ENCODE measurements at places on chromosomes 1 and 21. TPM values are rescaled to one million over a fixed set of nuclear protein-coding genes. Genes with fewer than 3 reads are reported as not detected.

The GON4L gene
- 42.5 TPM for total RNA-seq

The ETV3L gene
- 0.74 TPM for total RNA-seq

The EPHA10 gene
- 0.15 TPM for total RNA-seq

The HAPLN2 gene
- total RNA-seq, result 0.73 TPM

The S100A11 gene
- 474 TPM for total RNA-seq

The ADORA1 gene
- total RNA-seq, result 5.7 TPM

The TMEM54 gene
- total RNA-seq, result 9.8 TPM

The LINGO4 gene
- 0.07 TPM for total RNA-seq

The UBL4B gene
- total RNA-seq, result not detected

The GSTM1 gene
- not detected for total RNA-seq

The S100A7A gene
- total RNA-seq, result not detected

The LMX1A gene
- total RNA-seq, result 0.59 TPM

DNA sequence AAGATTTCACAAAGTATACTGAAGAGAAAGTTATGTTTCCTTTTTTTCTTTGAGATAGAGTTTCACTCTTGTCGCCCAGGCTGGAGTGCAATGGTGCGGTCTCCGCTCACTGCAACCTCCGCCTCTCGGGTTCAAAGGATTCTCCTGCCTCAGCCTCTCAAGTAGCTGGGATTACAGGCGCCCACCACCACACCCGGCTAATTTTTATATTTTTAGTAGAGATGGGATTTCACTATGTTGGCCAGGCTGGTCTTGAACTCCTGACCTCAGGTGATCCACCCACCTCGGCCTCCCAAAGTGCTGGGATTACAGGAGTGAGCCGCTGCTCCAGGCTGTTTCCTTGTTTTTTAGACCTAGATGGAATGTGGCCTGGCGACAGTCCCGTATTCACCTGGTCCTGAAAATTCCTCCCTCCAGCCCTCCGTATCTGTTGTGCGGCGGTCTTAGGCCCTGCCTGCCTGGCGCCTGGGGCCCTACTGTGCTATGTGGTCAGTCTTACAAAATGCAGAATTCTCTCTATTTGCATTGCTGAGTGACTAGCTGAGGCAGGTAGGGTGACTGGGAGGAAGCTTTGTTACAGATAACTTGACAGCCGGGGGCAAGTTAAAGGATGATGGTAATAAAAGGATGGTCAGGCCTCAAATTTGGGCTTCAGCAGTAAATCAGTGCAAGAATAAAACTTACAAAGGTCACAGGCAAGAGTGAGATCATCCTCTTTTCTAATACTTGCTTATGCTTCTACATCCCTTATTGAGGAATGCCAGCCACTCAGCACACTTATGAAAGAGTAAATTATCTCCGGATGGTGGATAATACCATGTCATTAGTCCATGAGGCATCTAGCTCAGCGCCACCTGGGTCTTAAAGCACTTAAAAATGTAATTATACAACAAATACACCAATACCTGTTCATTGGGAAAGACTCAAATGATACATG is 30.3 kb downstream of the PARK7 start:
- peak; percentile 87 for DNase-seq

GRCh38 chr1:207007352-207008033 is 25.1 kb downstream of the C1orf116 start:
- DNase-seq, result no peak

DNA sequence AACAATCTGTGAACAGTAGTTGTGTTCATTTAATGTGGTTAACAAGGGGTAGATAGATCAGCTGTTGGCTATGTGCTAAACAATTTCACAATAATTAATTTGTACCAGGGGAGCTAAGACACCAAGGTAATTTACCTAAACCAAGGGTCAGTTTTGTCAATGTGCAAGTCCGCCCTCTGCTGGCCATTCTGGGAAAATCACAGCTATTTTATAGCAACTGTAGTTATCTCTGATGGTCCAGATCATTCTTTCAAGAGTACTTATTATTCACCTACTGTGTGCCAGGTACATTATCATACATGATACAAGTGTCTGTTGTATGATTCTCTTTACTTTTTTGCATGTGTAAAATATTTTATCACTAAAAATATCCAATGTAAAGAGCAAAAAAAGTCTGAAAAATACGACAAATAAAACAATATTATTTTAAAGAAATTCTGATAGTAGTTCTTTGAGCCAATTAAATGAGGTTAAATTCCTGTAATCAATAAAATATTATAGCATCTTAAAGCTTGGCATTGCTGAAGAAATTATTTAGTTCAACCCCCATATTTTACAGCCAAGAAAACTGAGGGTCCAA is 312.3 kb upstream of the FAM78B start:
- peak; percentile 21 for DNase-seq

- DNase-seq, result peak; percentile 48
These were observed 1.1 kb downstream of the ETV3L start for GRCh38 chr1:157098519-157098918.

- DNase-seq, result no peak
These were observed 46.2 kb downstream of the DISP3 start for GRCh38 chr1:11525151-11525505.

- DNase-seq, result peak; percentile 1
These were observed 38.2 kb downstream of the URB2 start for GRCh38 chr1:229664133-229664689.

DNA sequence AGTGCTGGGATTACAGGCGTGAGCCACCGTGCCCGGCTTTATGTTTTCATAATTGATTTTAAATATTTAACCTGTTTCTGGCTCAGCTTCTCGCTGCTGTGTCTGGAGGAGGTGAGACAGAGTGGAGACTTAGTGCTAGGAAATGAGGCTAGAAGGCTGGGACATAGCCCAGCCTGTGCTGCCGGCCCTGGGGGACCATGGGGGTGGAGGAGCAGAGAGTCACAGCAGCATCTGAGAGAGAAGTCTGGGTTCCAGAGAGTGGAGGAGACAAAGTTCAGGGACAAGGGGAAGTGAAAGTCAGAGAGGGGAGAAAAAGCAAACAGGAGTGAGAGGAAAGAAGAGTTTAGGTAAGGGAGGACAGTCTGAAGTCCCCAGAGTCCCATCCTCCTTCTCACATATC is 71.9 kb downstream of the LHX9 start:
- no peak for DNase-seq

- no peak for DNase-seq
These were observed 39.0 kb downstream of the PTPRC start for GRCh38 chr1:198677871-198678270.

DNA sequence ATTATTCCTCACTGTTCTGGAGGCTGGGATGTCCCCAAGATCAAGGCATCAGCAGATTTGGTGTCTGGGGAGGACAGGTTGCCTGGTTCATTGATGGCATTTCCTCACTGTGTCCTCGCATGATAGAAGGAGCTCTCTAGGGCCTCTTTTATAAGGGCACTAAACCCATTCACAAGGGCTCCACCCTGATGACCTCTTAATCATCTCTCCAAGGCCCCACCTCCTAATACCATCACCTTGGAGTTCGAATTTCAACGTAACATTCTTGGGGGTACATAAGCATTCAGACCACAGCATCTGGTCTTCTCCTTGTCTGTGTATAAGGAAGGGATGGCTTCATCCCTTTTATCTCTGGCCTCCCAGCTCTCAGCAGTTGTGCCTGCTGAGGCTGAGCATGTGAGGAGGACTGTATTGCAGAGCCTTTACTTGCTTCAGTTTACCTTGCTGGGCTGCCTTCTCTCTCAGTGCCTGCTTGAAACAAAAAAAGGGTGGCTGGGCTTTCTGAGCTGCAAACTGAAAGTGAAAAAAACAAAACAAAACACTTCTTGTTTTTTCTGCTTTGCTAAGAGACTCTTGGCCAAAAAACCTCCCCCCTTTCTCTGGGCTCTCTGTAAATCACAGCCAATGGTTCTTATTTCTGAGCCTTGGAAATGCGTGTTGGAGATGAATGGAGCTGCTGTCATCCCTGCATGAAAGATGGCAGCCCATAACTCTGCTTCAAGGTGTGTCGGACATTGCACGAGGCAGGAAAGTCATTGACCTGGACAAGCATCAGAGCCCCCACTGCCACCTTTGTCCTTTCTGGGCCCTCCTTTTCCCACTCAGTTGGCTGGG is 75.8 kb downstream of the RHOU start:
- DNase-seq, result no peak

DNA sequence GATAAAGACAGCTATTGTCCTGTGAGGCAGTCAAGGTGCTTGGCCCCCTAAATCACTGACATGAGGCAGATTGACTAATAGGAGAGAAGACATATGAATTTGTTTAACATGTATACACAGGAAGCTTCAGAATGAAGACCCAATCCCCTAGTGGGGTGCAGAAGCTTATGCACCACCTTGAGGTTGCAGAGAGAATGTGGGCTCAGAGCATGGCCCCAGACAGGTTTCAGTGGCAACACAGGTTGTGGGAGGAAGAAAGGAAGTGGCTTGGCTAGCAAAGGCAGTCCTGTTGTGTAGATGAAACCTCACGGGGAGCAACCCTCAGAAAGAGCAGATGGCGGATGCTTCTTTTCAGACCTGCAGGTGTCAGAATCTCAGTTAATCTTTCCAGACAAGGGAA is 37.0 kb upstream of the PARP1 start:
- no peak for DNase-seq

GRCh38 chr1:242546441-242546840 is 21.9 kb upstream of the PLD5 start:
- DNase-seq, result no peak

DNA sequence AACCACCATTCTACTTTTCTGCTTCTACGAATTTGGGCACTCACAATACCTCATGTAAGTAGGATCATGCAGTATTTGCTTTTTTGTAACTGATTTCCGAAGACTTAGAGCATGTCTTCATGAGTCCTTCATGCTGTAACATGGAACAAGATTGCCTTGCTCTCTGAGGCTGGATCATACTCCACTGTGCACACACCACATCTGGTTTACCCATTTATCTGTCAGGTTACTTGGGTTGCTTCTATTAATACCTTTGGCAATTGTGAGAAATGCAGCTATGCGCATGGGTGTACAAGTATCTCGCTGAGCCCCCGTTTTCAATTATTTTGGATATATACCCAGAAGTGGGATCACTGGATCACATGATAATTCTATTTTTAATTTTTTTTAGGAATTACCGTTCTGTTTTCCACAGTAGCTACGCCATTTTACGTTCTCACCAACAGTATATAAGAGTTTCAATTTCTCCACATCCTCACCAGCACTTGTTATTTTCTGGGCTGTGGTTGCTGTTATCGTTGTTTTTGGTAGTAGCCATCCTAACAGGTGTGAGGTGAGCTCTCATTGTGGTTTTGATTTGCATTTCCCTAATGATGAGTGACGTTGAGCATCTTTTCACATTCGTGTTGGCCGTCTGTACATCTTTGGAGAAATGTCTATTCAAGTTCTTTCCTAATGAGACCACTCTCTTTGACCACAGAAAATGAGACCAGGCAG is 10.7 kb upstream of the SLC2A5 start:
- no peak for DNase-seq

Measured in H7 (cell line).